ENCODE measurements at places on chromosomes 3 and 15. TPM values are rescaled to one million over a fixed set of nuclear protein-coding genes. Genes with fewer than 3 reads are reported as not detected.

The CPNE4 gene
- not detected for total RNA-seq

The EXD1 gene
- total RNA-seq, result not detected

The SMCO1 gene
- total RNA-seq, result not detected

The TYRO3 gene
- total RNA-seq, result 4.8 TPM

The CLDN1 gene
- 2.7 TPM for total RNA-seq

The SLC12A1 gene
- total RNA-seq, result not detected

Data from articular chondrocyte of knee joint (primary cell).